Stimulated activated CD4-positive, alpha-beta T cell treated with anti-CD3 and anti-CD28 coated beads, Interleukin-1b, Interleukin-23, amount 100 ng/mL, for 48 hours (primary cell): ENCODE measurements at places on chromosomes 7 and 10.

DNA sequence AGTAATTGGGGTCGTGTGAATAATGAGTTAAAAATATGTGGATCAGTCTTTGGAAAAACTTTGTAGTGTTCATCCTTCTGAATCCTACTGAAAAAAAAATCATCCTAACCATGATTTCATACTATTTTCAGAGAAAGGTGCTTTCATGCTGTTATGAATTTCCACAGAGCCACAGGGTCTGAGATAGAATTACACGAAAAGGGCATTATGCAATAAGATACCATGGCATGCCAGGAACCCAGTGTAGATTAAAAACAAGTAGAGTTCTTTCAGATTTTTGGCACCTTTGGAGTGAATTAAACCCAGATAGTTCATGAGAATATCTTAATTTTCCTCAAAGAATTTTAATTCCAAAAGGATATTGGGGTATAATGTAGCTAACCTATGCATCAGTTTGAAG, 47.5 kb upstream of the AGMO start:
- no peak for DNase-seq

GRCh38 chr7:63899691-63900393, 98.8 kb upstream of the ZNF722 start:
- DNase-seq = peak; percentile 79

- no peak for DNase-seq
Measured at GRCh38 chr7:143015926-143016490, 10.9 kb downstream of the OR9A2 start.

GRCh38 chr7:6317797-6318438, 45.5 kb upstream of the CYTH3 start:
- DNase-seq = peak; percentile 8

DNA sequence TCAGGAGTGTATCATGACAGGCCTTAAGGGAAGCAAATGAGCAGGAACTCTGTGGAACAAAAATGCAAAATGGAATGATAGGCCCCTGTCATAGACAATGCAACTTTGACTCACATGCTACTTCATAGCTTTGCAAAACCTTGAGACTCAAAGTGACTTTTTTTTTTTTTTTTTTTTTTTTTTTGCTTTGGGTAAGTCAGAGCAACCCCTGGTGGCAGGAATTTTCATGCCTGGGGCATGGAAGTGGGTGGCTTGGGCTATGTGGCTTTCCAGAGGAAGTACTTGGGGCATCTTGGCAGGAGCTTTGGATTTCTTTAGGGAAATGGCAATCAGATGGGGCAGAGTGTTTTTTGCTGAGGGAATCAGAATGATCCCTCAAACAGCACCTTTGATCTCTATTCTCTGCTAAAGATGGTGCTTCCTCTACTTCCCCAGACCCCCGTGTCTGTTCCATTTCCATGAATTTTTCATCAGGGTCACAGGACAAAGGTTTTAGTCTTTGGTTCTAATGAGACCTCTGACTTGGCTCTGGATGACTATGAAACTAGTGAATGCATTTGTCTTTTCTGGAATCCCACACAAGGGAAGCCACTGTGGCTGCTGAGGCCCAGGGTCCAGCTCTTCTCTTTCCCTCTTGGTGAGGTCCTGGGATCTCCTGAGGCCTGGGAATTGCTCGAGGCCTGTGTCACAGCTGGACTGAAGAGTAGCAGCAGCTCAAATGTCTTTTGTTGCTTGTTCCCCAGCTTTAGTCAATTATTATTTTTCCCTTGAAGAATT, 62.8 kb downstream of the TACC2 start:
- no peak for DNase-seq

GRCh38 chr10:96688789-96689188, 31.5 kb downstream of the PIK3AP1 start:
- no peak for DNase-seq

DNA sequence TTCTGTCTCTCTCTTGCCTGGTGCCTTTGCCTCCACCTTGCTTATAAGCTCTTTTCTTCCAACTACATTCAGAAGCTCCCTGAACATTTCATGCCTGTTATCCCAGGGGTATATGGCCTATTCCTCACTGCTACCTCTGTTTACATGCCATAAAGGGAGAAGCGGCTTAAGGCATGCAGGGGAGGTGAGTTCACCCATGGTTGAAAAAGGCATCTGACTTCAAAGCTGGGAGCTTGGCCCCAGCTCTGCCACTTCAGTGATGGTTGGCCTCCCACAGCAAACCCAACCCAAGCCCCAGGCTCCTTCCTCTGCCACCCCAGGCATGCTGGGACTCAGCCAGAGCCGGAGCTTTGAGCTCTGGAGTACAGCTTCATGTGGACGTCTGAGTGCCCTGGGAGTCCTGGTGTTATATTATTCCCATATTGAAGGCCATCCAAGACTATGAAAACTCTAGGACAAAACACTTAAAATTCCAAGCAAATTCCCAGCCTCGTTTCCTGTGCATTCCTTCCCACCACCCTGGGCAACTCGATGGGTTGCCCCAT, 468.6 kb upstream of the ZMIZ1 start:
- no peak for DNase-seq

DNA sequence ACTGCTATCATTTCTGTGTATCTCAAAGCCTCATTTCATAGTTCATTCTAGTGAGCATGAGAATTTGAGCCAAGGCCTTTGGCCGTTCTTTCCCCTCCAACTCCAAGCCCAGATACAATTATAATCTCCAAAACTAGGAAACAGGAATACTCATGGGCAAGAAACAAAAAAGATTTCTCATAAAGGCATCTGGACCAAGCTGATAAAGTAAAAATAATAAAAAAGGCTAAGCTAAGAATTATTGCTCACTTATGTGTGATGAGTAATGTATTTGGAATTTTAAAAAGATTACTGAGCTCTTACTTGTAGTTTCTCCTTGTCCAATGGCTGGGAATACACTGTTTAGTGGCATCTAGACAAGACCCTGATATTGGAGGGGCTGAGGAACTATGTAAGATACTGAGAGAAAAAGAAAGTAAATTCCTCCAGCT, 196.4 kb upstream of the POM121L12 start:
- no peak for DNase-seq

DNA sequence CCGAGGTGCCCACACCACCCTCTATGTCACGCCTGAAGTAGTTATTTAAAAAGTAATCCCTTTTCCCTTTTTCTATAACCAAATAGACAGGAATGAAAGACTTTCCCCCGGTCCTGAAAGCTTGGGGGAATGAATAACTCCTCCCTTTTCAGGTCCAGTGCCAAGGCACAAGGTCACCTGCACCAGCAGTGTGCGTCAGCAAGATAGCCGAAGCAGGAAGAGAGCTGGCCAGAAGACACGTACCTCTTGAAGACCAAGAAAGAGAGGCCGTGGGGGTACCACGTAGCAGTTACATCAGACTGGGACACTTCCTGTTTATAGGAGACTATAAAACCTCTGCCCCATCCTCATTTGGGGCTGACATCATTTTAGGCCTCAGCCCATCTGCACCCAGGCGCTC, 10.7 kb upstream of the AKR1B1 start:
- DNase-seq = no peak

GRCh38 chr10:73886085-73886529, 11.8 kb upstream of the CAMK2G start:
- DNase-seq = peak; percentile 66

GRCh38 chr10:44477046-44477425, 92.1 kb upstream of the CXCL12 start:
- no peak for DNase-seq

DNA sequence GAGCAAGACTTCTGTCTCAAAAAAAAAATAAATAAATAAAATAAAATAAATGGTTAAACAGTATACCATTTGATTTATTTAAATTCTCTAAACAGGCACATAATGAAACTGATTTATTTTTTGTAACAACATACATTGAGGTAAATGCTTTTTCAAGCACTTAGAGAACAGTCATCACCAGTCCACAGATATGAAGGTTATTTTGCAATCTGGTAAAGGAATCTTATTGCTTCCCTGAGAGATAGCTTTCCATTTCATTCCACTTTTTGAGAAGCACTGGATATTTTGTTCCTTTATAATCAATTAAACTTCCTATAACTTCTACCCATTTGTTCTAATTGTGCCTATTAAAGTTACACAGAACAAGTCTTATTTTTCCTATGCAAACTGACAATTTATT, 5.2 kb downstream of the CEP55 start:
- no peak for DNase-seq

- no peak for DNase-seq
Measured at GRCh38 chr7:120014925-120015465, 258.0 kb upstream of the KCND2 start.

GRCh38 chr10:98587156-98587837, 140.6 kb upstream of the HPS1 start:
- DNase-seq = no peak

DNA sequence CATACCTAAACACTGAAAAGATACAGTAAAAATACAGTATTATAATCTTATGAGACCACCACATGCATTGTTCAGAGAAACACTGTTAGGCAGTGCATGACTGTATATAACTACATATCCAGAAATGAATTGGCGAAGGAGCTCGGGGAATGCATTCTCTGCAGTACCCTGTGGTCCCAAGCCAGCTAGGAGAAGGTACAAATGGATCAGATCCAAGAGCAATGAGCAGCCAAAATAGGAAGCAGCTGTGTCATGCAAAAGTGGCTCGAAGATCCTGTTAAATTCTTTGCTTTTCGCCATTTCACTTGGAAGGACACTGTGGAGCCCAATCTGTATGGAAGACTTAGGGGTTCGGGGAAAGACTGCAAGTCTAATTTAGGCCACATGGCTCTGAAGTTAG, 334.8 kb downstream of the TNS3 start:
- DNase-seq = no peak

GRCh38 chr10:15137636-15138035, 30.9 kb downstream of the NMT2 start:
- DNase-seq = no peak

DNA sequence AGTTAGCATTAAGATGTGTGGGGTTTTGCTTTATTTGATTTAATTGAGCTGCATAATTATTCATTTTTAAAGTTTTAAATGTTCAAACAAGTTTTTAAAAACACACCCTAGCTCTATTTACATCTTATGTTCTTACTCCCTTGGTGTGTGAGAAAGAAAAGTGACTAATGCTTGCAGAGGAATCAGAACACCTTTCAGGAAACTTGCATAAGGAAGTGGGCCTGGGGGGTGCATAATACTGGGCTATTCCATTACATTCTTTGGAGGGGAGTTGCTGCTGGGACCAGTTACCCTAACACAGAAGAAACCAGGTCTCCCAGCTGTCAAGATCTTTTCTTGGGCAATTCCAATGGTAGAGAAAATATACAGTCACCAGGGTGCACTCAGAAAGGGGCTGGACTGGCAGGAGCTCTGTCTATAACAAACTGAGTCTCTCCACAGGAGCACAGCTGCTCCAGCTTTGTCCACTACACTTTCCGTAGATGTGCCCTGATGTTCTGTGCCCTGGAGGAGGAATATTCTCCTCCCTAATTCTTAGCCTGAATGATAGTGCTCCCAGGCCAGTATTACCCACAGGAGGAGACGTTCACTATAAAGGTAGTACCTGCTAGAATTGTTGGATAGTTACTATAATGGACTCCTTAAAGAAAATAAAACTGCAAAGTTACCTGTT, 304.2 kb downstream of the CDC14C start:
- DNase-seq = no peak

- DNase-seq = no peak
Measured at GRCh38 chr10:62723375-62723774, 81.1 kb upstream of the ADO start.

- no peak for DNase-seq
Measured at GRCh38 chr10:22314852-22315251, 1.3 kb upstream of the COMMD3 start.

- peak; percentile 53 for DNase-seq
Measured at GRCh38 chr10:6300106-6300783, 97.5 kb downstream of the PFKFB3 start.

DNA sequence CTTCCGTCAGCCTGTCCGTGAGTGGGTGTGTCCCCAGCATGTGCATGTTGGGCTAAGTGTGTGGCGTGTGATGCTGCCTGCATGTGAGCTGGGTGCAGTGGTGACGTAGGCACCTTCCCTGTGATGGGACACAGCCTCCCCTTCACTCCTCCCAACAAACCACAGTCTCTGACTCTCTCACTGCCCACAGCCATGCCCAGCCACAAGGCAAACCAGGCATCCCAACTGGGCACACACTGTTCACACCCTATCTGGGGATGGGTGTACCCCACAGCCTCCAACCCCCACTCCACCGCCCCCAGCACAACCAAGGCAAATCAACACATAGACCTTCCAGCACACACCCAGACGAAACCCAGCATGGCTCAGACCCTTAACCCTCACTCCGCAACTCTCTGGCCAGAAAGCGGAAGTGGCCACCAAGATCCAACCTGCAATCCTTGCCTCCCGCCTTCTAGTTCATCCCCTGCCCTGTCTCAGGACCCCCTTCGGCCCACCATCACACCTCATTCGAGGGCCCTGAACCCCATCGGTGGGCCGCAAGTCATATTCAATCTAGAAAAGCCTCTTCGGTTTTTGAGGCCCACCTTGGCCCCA, 10.4 kb downstream of the PSD start:
- peak; percentile 37 for DNase-seq

GRCh38 chr7:19060761-19061259, 56.6 kb downstream of the TWIST1 start:
- no peak for DNase-seq

GRCh38 chr10:4687397-4687796, 138.6 kb upstream of the AKR1E2 start:
- no peak for DNase-seq

- no peak for DNase-seq
Measured at GRCh38 chr7:116801092-116801710, 61.2 kb upstream of the CAPZA2 start.

DNA sequence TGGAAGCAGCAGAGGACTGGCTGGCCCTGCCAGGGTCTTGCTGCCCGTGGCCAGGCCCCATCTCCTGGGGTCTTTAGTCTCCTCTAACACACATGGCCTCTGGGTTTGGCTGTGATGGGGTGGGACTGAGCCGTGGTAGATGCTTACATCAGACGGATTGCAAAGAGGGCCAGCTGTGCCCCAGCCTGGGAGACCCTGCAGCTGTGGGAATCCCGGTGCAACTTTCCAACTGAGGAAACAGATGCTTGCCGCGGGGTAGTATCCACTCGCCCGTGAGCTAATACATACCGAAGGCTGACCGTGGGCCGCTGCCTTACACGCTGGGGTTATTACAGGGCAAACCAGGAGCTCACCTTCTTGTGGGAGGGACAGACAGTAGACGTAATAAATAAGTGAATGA, 24.1 kb upstream of the SH2B2 start:
- DNase-seq = no peak

- peak; percentile 9 for DNase-seq
Measured at GRCh38 chr10:62843600-62843999, 27.4 kb upstream of the EGR2 start.

- no peak for DNase-seq
Measured at GRCh38 chr10:29141761-29142160, 147.1 kb upstream of the LYZL1 start.

DNA sequence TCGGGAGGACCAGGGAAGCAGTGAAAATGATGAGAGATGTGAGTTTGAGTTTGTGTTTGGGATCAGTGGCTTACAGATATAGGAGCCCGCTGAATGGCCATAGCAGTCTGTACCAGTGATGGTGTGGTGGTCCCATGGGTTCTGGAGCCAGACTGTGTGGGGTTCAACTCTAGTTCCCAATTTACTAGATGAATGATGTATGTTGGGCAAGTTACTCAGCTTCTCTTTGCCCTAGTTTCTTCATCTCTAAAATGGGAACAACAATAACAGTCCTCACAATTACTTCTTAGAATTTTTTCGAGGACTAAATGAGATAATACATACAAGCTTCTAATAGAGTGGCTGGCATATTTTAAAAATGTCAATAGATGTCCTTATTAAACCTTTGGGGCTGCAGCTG, 184.4 kb downstream of the WNT2 start:
- no peak for DNase-seq

- DNase-seq = no peak
Measured at GRCh38 chr7:41847606-41848005, 144.7 kb upstream of the INHBA start.

- no peak for DNase-seq
Measured at GRCh38 chr10:106320078-106320477, 844.4 kb downstream of the SORCS1 start.
